ENCODE measurements at places on chromosomes 2 and 18.
A peak's percentile ranks its signal among the peaks of the same experiment; 100 is the strongest.

DNA sequence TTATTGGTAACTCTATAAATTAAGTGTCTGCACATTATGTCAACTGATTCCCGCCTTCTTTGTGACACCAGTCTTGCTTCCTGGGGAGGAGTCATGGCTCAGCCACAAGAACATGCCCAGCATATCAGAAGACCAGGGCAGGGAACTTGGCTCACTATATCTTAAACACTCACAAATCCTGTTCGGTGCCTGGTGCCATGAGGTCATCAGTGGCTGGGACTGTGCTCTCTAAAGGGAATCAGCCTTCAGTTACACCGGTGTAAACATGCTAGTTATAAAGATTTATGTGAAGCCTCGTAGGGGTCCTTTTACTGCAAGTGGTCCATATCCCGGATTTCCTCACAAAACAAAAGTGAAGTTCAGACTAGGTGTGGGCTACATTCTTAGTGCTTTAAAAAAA, 73.1 kb upstream of the ZNF521 start:
- DNase-seq: no peak

- DNase-seq: peak; percentile 75
These were observed 32.7 kb upstream of the FHL2 start for GRCh38 chr2:105431367-105432043.

DNA sequence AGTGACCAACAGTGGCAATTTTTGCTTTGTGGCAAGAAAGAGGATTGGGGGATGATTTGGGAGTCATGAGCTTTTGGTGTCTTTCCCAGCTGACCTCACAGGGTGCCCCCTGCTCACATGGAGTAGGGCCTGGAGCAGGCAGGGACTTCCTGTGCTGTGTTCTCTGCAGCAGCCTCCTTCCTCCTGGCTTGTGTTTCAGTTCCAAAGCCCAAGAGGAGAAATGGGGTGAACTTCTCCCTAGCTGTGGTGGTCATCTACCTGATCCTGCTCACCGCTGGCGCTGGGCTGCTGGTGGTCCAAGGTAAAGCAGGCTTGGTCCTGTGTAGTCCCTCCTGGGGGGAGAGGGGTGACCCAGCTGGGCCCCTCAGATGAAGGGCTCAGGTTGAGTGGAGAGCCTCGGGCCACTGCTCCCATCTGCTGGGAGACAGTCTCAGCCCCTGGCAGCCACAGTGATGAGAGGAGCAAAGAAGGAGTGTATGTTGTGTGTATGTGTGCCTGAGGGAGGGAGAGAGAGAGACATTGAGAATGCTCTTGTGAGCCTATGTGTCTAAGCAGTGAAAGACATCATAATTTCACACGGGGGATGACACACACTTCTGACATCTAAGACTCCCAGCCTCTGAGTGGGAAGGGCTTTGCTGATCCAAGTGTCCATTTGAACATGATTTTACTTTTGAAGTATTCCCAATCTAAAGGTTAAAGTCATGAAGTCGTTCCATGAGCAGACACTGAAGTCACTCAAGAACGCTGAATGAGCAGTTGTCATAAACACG, 27.2 kb downstream of the MARCO start:
- DNase-seq: no peak

- no peak for DNase-seq
These were observed 170.1 kb upstream of the THUMPD2 start for GRCh38 chr2:39949131-39949530.

GRCh38 chr2:44679990-44680389, 261.5 kb upstream of the SIX3 start:
- no peak for DNase-seq

GRCh38 chr2:67839242-67839641, 223.6 kb downstream of the C1D start:
- no peak for DNase-seq

GRCh38 chr2:109260116-109260855, 131.3 kb downstream of the SH3RF3 start:
- no peak for DNase-seq

GRCh38 chr2:149313512-149313972, 16.8 kb upstream of the LYPD6 start:
- peak; percentile 48 for DNase-seq

DNA sequence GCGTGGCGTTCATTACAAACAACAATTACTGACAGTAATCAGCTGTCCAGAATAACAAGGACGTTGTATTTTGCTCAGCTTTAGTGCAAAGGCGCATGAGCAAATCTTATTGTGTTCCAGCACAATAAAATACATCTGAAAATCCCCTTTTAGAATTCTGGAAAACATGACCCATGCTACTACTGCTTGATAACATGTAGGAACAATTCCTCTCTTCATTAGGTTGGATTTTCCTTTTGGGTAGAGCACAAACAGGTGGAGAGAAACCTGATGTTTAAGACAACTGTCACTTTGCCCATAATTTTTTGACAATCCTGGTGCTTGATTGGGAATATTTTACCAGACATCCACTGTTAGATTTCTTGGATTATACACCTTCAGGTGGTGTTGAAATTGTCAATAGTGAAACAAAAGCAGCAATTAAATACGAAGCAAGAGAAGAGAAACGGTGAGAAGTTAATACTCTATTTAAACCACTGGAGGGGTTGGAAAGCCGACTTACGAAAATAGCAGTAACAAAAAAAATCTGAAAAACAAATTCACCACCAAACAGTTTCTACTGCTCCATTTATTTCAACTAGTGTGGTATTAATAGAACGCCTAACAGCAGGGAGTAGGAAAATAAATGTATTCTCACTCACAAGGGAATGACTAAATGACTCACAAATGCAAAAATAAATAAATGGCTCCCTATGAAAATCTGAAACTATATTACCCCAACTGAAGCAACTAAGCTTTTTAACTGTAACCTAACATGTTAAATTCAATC, 102.7 kb downstream of the CPO start:
- no peak for DNase-seq

- no peak for DNase-seq
These were observed 21.9 kb downstream of the SETBP1 start for GRCh38 chr18:44702594-44702993.

- no peak for DNase-seq
These were observed 53.8 kb upstream of the TMEM87B start for GRCh38 chr2:112001136-112001715.

DNA sequence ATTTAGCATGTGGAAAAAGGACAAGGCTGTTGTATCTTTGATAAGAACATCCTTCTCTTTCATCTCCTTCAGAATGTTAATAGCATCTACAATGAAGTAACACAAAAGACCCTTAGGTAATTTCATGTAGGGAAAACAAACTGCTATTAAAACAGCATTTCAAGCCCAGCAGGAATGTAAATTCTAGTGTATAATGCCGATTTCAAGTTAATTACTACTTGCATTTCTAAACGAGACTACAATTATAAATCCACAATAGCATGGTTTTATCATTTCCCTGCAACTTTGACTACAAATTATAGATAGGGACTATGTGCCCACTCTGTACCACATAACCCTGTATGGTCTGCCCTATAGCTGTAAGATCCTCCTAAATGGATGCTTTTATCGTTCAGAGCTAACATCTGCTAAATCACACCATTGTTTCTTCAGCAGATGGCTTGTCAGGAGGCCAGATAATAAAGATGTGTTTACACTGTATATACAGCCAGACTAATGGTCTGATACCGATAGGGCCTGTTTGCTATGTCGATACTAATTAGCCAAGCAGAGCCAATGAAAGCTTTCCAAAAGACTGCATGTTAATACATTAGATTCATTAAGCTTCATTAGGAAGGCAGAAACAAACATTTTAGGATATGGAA, 51.9 kb downstream of the LRPPRC start:
- no peak for DNase-seq

- DNase-seq: no peak
These were observed 283.1 kb upstream of the TRIB2 start for GRCh38 chr2:12433626-12433990.

DNA sequence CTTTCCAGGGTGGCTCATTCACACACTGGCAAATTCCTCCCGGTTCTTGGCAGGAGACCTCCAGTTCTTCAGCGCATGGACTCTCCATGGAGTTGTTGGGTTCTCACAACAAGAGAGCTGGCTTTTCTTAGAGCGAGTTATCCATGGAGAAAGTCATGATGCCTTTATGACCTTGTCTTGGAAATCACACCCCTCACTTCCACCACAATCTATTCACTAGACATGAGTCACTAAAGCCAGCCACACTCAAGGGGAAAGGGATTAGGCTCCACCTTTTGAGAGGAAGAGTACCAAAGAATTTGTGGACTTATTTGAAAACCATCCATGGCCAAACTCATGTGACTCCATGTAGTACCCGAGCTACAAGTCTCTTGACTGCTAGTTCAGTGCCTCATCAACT, 160.5 kb downstream of the SETBP1 start:
- no peak for DNase-seq

- no peak for DNase-seq
These were observed 57.5 kb downstream of the DTNA start for GRCh38 chr18:34767601-34768027.

DNA sequence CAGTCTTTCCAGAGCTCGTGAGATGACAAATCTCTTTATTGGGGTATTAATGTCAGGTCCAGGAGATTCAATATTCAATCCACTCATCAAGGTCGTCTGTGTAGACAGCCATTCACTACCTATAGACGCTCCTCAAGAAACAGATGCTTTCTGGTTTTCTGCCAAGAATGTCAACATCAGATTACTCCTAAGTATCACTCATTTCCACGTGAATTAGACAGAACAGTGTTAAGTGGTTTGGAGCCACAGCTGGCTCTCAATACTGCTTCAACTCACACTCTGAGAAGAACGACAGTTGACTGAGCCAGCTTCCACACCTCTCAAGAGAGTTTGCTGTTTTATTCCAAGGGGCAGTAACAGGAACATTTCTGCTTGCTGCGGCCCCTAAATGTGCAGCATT, 113.5 kb upstream of the NEDD4L start:
- no peak for DNase-seq

DNA sequence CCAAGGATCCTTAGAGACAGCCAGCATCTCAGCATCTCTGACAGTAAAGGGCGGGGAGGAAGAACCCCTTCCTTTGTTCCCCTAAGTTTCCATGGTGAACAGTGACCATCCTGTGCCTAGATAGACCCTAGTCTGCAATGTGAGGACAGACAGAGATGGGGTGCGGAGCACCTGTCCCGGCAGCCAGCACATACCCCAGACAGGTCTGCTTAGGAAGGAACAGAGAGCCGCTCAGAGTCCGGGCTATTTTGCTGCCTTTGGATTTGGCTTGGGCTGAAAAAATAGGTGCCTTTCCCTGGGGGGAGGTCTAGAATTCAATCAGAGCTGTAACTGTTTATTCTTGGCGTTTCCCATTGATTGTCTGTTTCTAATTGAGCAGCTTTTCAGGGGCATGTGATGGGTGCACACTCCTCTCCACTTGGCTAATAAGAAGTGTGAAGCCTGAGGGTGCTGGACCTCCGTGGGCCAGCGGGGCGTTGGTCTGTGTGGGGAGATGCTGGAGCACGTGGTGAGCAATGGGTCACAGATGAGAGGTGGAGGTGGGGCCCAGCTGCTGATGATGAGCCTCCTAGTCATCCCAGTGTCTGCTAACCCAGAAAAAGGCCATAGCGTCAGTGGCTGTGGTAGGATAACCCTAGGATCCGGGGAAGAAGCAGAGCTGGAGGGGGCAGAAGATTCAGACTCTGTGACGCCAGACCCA, 236.8 kb downstream of the SEPTIN10 start:
- DNase-seq: no peak

DNA sequence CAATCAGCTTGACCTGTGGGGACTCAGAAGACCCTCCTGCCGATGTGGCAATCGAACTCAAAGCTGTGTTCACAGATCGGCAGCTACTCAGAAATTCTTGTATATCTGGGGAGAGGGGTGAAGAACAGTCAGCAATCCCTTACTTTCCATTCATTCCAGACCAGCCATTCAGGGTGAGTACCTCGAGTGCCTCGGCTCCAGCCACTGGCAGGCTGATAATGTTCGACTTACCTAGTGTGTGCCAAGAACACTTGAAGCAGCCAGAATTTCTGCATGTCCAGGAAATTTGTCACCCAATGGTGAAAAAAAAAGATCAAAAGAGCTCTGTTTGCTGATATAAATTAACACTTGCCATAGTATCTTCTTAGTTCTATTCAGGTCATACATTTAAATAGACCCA, 2.3 kb downstream of the LGALSL start:
- DNase-seq: no peak

- DNase-seq: no peak
These were observed 127.9 kb upstream of the NOL4 start for GRCh38 chr18:34352385-34353163.

DNA sequence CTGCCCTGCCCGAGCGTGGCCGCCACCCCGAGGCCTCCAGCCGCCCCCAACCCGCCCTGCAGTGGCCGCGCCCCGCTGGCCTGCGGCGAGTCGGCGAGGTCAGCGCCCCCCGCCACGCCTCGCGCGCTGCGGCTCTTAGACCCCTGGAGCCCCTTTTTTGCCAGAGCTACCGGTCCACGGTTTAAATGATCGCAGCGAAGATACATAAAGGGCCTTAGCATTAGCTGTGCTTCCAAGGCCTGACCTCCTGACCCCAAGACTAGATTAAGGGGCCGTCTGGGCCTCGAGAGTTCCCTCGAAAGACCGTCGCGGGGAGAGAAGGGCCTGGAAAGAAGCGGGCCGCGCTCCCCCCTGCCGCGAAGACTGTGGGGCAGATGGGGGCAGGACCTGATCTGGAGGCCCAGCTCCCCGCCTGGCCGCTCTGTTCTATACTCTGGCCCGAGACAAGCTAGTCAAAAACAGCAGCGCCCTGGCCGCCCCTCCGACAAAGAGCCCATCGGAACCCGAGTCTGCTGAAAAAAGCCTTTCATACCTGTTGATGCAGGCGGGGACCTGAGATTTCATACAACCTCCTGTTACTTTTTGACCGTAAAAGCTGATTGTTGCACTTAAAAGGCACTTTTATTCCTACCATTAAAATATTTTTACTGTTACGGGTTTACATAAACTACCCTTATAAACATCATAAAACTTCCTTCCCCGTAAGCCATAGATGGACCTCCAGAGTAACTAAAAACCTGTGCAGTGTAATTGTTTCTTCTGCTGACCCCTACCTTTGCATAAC, 68.7 kb upstream of the PSMD14 start:
- no peak for DNase-seq

All from prostate gland (tissue), 2 donors.